ENCODE measurements at places on chromosomes 3 and 15.
A peak's percentile ranks its signal among the peaks of the same experiment; 100 is the strongest.

GRCh38 chr3:147409143-147410115 lies at the start of gene ZIC1:
Gene ZIC1 (plus strand): TSS chr3:147409365. CDS start chr3:147410113, 748 bp downstream.
- peak; percentile 79 for DNase-seq

- no peak for DNase-seq
Measured at GRCh38 chr3:66418475-66418931, 82.3 kb downstream of the LRIG1 start.

GRCh38 chr3:58924578-58924977 lies 125.2 kb downstream of the CFAP20DC start:
- peak; percentile 15 for DNase-seq

GRCh38 chr3:131868203-131868602 lies 166.6 kb downstream of the CPNE4 start:
- DNase-seq: no peak
